ENCODE measurements at places on chromosomes 16 and 17.
A peak's percentile ranks its signal among the peaks of the same experiment; 100 is the strongest.

DNA sequence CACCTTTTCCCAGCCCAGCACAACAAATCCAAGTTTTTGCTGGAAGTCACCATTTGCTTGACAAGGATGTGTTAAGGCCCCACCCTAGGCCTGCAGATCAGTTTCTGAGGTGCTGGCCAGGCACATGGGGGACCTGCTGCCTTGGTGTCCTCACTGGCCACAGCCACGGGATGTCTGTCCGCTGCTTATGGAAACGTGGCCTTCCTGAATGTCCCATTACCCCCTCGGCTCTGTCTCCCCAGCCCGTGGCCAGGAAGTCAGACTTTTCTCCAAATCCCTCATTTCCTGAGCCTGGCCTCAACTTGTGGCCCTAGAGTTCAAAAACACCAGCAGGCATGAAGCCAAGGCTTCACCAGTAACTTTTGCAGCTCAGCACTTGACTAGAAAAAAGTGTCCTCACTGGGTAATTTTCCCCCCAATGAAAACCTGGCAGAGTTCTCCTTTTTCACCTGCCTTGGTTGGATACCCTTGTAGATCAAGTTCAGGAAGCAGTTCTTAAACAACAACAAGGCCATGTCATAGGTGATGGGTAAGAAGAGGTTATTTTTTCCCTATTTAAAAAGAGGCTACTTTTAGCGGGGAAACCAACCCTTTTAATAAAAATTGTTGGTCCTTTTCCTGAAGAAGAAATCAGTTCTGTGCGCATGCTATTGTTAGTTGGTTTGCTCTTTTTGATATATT is 80.8 kb downstream of the SOCS1 start:
- DNase-seq = no peak

- DNase-seq = no peak
These were observed 7.2 kb downstream of the DLX3 start for GRCh38 chr17:49987681-49988441.

- no peak for DNase-seq
These were observed 224.4 kb downstream of the PRKCA start for GRCh38 chr17:66526827-66527226.

- no peak for DNase-seq
These were observed 3.0 kb upstream of the MT1A start for GRCh38 chr16:56635441-56635967.

DNA sequence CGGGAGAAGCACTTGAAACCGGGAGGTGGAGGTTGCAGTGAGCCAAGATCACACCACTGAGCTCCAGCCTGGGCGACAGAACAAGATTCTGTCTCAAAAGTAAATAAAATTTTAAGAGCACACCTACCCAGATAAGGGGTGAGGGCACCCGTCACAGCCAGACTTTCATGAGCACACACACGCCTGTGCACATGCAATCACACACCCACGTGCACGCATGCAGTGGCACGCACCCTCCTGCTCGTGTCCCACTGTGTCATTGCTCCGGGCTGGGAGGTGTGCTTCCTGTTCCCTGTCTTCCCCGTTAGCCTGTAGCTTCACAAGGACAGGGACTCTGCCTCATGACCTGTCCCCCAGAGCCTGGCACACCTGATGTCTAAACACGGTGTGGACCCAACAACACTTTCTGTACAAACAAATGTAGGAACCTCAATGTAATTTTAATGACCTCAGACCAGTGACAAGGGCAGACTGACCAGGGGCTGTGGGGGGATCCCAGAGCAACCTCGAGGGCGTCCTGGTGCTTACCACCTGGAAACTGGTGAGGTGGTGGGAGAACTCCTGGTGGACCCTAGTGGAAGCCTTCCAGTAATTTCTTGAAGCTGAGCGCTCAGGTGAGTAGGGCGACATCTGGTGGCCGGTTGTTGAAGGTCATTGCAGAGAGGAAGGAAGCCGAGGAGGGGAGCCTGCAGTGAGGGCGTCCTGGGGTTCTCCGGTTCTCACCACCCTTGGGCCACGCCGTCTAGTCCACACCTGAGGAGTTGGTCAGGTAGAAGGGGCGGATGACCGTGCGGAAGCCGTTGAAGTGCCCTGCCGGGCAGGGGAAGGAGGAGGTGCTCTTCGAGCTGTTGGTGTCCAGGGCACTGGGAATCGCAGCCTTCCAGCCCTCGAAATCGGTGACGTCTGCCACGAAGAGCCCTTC is 8.6 kb downstream of the LGALS3BP start:
- peak; percentile 73 for DNase-seq

DNA sequence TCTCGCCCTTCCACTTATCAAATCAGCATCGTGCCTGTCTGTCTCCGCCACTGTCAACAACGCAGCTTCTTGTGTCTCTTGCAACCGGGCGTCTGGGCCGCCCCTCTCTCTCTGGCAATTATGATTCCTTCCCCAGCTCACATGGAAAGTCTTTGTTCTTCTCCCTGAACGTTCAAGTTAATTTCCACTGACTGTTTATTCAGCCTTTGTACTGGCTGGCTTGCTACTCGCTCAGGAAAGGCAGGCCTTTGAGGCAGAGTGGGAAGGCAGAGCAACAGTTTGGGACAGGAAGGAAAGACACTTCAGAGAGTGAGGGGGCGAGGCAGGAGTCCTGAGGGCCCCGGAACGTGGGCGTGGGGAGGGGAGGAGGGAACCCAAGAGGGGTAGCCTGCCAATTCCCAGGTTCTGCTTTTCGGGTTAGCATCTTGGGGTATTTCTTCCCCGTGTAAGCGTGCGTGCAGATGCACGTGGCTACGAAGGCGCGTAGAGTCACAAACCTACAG is 50.8 kb downstream of the AKAP1 start:
- no peak for DNase-seq

DNA sequence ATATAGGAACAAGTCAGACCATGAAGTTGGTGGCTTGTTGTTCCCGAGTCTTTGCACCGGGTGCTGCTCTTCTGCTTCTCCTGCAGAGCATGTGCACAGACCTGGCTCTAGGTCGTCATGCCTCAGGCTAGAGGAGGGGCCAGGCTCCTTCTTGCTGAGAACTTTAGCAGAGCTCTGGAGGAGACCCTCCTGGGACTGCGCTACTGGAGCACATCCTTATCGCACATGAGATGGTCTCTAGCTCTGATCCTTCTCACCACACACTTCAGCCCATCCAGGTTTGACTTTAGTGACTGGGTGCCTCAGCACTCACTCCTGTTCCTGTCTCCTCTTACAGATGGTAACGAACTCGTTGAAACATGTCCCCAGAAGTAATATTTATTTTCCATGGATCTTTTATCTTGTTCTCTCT is 14.9 kb downstream of the FOXK2 start:
- DNase-seq = no peak

GRCh38 chr16:55494994-55495421 is 13.9 kb upstream of the LPCAT2 start:
- peak; percentile 65 for DNase-seq

DNA sequence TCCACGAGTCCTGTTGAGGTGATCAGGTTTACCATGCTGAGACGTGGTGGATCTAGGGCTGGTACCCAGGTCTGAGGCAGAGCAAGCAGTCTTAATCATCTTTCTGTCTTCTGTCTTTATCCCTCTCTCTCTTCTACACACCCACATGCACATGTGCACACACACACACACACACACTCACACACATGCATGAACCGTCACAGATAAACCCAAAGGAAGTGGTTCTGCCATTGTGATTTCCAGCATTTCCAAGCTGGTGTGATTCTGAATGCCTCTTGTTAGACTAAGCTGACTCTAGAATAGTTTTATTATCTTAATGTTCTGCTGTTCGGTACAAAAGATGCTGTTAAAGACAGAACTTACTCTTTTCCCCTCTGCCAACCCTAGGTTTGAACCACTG is 411.8 kb upstream of the SALL1 start:
- no peak for DNase-seq

GRCh38 chr17:7307686-7308624 is 527 bp downstream of the EIF5A start:
- peak; percentile 48 for DNase-seq

DNA sequence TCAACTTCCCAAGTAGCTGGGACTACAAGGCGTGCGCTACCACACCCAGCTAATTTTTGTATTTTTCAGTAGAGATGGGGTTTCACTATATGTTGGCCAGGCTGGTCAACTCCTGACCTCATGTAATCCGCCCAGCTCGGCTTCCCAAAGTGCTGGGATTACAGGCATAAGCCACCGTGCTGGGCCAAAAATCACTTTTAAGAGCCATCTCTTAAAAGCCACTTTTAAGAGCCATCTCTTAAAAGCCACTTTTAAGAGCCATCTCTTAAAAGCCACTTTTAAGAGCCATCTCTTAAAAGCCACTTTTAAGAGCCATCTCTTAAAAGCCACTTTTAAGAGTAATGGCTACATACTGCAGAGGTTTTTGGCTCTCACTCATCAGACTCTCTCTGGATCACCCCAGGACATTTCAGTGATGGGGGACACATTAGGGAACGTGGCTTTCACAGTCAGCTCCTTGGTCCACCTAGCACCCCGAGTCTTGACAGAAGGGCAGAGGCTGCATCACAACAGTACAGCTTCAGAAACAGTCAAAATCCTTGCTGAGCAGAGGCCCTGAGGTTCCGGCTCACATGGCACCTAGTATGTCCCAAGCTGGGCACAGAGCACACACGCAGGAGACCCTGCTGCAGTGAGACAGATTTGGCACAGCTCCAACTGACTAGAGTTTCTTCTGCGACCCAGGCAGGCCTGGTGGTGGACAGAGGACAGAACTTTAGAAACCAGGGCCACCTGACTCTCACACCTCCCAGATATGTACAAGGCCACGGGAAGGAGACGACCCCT is 23.6 kb downstream of the RANBP10 start:
- DNase-seq = no peak

DNA sequence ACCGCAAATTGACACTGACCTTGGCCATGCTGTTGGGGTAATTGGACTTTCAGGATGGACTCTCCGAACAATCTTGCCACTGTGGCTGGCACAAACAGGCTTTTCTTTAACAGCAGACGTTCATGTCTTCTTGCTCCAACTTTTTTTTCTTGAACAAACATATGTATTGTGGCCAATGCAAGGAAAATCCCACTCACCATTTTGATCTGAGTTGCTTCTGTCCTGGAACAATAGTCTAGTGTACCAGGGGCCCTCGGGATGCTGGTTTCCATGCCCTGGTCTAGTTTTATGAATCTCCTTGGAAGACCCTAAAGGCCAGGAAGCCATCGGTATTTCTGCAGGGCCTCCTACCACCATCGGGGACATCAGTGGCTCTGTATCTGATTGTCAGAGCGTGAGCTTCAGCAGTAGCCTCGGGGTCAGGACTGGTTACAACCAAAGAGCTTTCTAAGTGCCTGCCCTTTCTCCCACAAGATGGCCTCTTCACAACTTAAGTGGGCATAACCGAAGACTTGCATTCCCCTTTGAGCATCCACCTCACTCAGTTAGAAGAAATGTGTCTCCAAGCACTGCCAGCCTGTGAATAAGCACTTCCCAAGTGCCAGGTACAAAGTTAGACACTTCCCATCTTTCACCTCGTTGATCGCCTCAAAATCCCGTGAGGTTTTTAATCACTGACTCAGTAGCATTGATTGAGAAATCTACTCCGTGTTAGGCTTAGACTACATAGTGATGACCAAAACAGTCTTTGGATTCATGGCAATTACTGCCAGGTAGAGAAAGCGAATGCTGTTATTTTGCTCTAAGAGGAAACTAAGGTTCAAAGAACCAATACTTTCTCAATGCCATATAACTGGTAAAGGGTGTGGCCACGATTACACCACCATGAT is 87.0 kb upstream of the TBX2 start:
- no peak for DNase-seq

DNA sequence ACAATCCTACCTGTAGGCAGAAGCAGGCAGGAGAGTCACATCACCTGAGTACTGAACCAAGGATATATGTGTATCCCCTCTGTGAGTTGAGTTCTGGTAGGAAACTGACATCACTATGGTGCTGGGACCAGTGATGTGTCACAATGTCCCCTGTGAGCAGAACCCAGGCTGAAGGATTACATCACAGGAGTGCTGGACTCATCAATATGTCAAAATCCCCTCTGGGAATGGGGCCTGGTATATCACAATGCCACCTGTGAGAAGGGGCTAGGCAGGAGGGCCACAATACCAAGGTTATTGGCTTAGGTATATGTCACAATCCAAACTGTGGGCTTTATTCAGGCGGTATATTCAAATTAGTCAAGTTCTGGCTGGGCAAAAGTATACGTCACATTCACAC is 2098.3 kb downstream of the TP53TG3F start:
- no peak for DNase-seq

- no peak for DNase-seq
These were observed 594 bp upstream of the SLC22A31 start for GRCh38 chr16:89200850-89201411.

GRCh38 chr17:75338335-75338734 is 49.1 kb upstream of the SLC25A19 start:
- no peak for DNase-seq

- no peak for DNase-seq
These were observed 77.5 kb downstream of the USP32 start for GRCh38 chr17:60314423-60314822.

DNA sequence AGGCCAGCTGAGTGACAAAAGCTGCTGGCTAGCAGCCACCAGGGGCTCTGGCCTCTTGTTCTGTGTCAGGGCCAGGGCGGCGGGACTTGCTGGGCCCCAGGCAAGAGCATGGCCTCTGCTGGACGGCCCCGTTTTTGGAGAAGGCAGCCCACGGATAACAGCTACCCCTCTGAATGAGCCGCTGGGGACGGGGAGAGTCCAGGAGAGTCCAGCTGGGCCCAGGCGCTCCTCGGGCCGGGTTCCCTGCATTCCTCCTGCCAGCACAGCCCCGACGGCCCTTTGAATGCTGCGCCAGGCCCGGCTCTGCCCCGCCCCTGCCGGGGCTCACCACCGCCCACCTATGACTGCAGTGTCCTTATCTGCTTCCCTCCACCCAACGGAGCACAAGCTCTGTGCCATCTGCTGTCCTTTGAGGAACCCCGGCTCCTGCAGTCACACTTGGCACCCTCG is 33.4 kb downstream of the SLC7A5 start:
- DNase-seq = no peak

Data from lower leg skin (tissue), 4 donors.